ENCODE measurements at places on chromosomes 3 and 15.

DNA sequence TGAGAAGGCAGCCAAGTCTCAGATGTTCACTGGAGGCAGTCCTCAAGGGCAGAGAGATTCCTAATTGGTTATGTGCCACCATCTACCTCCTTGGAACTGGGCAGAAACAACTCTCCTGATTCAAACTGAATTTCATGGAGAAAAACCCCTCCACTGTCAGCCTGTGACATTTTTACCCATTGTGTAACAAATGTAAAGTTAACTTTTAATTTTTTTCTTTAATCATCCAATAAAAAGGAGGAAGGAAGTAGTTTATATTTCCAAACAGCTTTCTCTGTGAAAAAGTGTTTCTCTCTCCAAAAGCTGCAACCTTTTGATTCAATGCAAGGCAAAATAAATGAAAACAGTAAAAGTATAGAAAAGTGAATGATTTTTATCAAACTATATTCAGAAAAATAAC is 510 bp upstream of the COLQ start:
- ATAC-seq, result no peak

DNA sequence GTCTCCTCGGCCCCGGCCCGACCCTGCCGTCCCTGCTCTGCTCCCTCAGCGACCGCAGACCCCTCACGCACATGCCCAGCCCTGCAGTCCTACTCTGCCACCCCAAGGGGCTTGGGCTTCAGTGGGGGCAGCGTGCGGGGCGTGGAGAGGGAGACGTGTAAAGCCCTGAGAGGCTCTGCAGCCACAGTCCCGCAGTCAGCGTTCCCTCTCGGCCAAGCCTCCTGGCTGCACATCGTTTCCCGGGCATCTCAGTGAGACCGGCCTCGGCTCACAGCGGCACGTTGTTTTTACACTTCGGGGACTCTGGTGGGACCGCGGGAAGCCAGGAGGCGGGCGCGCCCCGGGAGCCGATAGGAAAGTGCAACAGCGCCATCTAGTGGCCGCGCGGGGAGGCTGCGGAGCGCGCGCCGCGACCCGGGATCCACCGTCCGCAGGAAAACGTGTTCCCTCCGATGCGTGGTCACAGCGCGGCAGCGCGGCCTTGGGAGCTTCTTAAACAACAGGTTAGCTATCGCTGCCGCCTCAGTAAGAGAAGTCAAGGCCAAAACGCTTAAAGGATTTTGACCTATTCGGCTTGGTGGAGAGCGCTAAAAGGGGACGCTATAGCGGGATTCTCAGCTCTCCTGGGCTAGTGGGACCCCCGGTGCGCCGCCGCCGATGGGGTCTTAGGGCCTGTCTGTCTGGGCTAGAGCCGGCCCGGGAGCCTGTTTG is 226.8 kb upstream of the IGF1R start:
- ATAC-seq, result peak; percentile 71

DNA sequence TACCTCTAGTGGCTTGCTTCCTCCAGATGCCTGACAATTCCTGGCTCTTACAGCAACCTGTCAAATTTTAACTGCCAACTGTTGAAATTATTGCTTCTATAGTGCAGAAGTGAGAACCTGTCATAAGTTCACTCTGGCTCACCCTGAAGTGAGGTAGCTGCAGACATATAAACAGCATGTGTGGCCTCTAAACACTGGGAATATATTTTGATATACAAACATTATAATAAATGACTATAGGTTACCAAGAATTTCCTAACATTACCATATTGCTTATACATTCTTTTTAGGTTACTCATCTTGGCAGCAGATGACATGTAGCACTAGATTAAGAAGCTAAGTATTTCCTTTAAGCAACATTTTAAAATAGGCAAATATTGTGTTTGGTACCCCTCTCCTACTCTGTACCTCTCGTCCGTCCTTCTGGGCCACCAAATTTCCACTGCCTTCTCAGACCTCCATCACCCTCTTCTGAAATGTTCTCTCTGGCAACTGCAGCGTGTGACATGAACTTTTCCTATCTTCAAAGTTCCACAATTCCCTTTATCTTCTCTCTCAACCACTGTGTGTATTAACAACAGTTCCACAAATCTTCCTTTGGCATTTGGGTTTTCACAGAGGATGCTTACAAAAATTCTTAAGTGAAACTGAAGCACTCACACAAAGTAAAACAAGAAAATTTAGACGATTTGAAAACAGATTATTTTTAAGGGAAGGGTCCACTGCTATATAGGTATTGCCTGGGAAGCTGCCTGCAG is 15.3 kb upstream of the XXYLT1 start:
- no peak for ATAC-seq

DNA sequence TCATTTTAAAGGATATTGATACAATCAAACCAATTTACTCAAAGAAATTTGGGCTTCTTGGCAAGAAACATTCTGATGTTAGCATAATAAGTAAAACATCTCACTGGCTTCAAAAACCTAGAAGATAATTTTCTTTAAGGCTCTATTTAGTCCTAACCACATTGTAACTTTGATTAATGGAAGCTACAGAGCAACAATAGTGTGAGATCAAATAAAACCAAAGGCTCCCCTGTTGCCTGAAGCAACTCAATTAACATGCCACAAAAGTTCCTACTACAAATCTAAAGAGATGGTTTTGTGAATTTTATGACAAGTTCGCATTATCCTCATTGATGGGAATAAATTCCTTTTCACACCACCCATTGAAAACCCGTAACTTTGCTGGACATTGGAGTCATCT is 5.9 kb downstream of the DPH6 start:
- no peak for ATAC-seq

DNA sequence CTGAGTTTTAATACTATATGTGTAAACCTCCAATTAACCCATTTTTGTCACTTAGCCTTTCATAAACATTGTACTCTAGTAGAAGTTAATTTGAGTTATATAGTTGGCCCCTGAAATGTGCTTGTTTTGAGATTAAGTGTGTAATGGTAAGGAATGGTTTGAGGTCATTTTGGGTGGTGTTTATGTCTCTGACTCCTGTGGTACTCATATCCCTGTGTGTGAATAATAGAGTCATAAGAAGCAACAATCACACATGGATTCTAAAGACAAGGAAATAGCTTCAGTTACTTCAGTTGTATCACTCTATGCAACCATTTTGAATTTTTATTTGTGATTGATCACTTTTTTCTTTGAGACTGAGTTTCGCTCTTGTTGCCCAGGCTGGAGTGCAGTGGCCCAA is 408.5 kb downstream of the MFSD1 start:
- ATAC-seq, result no peak

DNA sequence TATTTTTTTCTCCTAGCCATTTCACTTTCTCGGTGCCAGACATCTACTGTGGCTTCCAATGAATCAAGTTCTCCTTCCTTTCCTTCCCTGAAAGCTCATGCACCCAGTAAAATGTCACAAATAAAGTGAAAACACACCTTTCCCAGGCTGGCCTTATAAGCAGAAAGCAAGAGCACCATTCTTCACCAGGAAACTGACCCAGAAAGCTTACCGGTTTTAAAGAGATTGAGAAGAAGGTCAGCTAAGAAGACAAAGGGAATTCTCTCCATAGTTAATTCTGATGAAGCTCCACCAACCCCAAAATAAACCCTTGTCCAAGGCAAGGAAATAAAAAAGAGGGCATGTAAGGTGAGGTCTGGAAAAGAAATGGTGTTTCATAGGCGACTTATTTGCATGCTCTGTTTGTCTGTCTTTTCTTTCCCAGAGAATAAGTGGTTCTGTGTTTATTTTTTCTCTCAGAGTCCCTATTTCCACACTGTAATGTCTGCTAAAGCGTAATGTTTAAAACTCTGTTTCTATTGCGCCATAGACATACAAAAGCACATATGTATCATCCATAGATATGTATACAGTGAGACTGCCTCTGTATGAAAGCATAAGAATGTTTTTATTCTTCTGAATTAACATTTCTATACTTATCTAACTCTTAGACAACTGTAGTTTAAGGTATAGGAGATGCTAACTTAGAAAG is 2.8 kb downstream of the LSAMP start:
- ATAC-seq, result no peak

DNA sequence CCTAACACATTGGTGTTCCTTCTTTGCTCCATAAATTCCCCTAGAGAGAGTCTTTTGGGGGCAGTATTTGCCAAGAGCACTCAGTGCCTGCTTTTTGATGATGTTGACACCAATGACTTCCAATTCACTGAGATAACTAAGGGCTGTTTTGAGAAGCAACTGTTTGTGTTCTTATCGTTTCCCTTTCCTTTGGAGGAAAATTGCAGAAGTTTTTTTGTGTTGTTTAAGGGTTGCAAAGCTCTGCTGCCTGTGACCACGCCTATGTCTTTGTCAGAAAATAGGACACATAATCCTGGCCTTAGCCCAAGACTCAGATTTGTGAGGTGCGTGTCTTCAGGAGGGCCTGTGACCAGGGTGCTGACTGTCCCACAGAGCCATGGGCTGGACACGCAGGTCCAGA is 99.6 kb downstream of the FAM43A start:
- no peak for ATAC-seq

Measured in activated T-helper 17 cell treated with anti-CD3 and anti-CD28 coated beads, Interleukin-2, amount 50 U/mL, for 72 hours (primary cell).